ENCODE measurements at places on chromosomes 13 and 19. TPM values are rescaled to one million over a fixed set of nuclear protein-coding genes. Genes with fewer than 3 reads are reported as not detected.

DNA sequence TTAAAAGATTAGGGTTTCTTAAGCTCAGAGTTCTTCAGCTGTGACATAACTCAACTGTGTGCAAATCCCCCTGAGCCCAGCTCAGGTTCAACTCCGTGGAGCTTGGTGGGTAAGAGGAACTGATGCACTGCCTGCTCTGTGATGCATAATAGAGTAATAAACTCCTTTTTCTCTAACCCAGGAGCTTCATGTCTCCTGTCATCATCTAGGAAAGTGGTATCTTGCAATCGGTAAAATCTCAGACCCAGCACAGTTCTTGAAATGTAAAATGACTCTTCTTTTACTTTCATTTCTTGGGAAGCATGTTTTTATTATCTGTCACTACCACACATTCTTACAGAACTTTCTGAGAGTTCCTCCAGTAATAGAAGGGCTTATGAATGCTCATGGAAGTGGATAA is 123.8 kb upstream of the PCDH9 start:
- DNase-seq, result peak; percentile 39

DNA sequence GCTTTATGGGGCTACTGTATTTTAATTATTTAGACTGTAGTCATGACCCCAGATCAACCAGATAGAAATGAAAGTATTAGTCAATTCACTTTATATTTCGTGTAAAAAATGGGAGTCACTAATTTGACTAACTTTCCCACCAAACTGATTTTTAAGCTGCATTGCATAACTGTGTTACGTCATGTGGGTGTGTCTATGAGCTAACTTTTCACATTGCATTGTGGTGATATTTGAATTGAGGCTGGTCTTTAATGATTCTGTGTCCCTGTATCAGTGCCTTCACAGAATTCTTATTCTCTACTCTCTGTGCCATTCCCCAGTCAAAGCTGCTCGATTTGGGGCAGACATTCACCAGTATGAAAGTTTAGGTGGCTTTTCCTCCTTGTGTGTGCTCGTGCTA is 172.7 kb upstream of the MAB21L1 start:
- DNase-seq, result peak; percentile 50

DNA sequence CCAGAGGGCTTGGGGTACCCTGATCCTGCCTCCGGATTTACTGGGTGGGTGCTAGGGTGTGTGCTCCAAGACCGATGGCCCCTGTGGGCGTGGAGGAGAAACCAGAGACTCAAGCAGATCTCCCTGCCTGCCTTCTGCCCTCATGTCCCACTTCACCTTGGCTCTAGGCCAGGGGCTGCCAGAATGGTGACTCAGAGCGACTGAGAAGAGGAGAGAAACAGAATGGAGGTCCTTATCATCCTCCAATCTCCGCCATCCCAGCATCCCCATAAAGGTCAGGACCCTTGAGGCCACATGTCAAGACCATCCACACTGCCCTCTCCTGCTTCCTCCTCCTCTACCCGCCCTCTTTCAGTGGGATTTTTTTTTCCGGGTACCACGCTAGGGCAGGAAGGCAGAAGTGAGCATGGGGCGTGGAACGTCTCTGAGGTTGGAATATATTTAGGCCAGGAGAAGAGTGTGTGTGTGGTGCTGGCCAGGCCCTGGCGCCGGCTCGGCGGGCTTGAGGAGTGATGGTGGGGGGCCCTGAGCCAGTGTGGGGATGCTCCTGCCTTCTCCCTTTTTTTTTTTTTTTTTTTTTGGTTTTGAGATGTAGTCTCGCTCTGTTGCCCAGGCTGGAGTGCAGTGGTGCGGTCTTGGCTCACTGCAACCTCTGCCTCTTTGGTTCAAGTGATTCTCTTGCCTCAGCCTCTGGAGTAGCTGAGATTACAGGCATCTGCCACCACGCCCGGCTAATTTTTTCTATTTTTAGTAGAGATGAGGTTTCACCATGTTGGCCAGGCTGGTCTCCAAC is 22.3 kb downstream of the IER2 start:
- peak; percentile 87 for DNase-seq

DNA sequence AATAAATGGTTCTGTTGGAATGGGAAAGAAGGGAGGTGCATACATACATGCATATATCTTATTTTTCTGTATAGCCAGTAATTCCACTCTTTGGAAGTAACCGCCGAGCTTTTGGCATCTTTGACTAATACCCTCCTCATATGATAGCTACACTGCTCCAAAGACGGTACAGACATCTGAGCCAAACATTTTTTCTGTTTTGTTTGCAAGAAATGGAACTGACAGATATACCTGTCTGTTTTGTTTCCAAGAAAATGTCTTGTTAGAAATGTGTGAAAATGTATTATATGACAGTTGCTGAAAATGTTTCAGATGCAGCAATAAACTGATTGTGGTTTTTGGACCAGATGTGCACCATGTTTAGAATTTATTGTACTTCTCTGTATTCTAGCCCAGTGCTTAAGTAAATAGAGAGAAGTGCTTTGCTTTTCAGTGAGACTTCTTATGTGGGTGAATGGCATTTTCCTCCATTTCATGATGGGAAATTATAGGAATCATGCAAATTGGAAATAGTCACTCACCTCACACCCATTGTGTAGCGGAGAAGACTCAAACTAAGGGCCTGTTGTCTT is 396.9 kb downstream of the KCNRG start:
- DNase-seq, result peak; percentile 50

DNA sequence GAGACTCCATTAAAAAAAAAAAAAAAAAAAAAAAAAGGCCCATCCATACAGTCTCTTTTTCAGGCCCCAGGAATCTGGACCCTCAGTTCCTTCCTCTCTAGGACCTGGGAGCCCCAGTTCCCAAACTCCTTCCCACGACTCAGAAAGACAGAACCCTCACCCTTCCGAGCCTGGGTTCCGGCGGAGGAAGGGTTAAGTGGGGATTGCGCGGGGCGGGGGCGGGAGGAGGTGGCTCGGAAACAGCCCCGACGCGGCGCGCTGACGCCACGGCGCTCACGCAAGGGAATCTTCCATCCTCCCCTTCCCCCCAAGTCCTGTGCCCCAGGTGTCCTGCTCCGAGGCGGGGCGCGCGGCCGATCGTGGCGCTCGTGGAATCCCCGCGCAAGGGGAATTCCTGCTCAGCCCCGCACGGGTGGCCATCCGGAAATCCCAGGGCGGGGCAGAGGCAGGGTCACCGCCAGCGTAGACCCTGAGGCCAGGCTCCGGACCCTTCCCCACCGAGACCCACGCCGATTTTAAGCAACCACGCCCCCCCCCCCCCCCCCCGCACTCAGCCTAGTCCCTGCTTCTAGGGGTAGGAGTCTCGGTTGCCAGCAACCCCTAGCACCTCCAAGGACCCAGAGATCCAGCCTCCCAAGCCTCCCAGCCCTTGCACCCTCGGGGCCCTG is 659 bp downstream of the NFKBID start:
- peak; percentile 82 for DNase-seq

DNA sequence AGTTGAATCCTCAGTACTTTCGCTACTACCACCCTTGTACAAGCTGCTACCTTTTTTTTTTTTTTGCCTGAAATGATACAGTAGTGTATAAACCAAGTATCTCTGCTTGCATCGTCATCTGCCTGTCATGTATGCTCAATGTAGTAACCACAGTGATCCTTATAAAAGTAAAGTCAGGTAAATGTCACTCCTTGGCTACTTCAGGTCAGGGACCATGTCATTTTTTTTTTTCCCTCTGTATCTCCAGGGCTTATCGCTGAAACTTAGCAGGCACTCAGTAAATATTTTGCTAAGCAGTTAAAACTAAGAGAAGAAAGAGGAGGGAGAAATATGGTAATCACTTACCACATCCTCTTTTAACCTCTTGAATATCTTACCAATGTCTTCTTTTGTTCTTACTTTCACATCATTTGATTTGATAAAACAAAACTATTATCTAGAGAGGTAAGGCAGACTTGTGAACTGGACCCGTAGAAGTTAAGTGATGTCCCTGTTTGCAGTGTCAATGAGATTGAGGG is 96.8 kb upstream of the KLF12 start:
- no peak for DNase-seq

GRCh38 chr19:4891066-4891465 is 11.6 kb downstream of the ARRDC5 start:
- no peak for DNase-seq

DNA sequence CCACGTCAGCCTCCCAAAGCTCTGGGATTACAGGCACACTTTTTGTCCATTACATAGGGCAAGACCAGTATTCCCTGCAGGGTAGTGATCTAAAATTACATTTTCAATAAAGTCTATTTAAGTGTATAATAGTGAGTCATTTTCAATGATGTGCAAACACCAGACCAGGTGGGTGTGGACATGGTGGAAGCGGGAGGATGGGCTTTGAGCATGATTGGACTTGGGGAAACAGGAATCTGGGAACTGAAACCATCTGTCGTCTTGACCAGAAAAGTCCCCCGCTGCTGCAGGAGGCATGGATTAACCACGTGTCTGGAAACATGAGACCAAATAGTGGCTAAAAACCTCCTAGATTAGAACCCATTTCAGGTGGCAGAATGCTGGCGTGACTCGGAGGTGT is 4.9 kb downstream of the FXYD3 start:
- peak; percentile 58 for DNase-seq

DNA sequence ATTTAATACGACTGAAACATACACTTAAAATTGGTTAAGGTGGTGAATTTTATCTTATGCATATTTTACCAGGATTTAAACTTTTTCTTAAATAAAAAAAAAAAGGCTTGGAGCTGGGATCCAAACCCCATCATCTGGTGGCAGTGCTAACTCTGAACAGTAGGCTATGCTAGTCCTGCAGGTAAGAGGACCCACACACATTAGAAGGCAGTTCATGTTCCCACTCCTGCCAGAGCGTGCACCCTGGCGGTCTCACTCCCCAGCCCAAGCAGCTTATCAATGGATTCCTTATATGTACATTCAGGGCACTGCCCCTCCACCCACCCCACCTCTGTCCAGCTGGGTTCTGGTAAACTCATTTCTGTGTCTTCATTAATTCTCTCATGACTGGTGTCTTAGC is 31.3 kb upstream of the CEBPA start:
- DNase-seq, result no peak

DNA sequence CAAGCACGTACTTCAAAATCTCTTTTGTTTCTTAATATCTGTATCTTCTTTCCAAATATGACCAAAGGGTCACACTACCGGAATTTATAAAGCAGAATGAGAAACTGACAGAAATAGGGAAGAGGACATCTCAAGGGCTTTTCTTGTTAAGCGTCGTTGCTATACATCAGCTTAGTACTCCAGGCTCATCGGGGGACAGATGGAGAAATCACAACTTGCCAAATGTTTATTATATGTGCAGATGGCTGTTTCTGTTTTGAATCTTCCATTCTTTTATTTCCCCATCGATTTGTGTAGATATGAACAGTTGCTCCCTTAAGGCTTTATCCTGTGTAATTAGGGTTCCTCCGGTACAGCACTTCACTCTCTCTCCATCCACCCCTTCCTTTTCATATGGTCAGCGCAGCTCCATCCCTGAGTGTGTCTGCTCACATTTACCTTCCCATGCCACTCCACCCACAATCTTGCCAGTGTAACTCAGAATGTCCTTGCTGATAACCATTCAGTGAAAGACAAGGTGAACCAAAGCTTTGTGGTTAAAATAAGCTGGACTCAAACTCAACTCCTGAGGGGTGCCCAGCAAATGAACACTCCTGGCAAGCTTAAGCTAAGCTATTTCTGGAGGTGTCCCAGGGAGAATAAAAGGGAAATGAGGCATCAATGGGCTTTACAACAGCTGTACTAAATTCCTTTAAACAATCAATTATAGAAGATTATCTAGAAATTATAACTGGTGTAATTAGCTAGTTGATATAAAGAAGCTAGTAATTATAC is 51.3 kb downstream of the TBC1D4 start:
- DNase-seq, result no peak

- no peak for DNase-seq
These were observed 1294.3 kb upstream of the ATXN8OS start for GRCh38 chr13:68813180-68813796.

DNA sequence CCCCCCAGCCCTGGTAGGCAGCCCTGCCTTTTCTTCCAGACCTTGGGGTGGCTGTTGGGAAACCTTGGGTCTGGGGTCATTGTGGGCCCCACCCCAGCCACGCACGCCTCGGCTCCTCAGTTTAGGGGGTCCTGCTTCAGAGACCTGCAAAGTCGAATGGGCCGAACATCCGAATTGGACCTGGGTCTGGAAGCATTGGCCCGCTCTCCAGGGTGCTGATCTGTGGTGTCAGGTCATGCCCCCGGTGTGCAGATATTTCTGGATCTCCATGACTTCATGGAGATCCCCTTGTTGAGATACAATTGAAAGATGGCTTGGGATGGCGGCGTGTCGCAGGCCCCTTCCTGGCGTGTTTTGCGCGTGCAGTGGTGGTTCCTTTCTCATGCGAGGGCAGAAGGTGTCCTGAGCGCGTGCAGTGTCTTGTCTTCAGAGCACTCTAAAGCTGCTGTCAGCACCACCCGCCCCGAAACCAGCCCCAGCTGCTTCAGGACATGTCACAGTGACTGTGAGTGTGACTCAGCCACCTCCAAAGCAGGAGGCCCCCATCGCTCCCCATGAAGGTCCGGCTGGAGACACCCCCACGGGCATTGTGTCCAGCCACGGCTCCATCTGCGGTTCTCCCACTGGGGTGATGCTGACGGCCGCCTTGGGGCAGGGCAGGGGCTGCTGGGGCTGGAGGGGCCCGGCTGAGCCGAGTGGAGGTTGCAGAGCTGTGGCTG is 112.7 kb downstream of the KDM4B start:
- no peak for DNase-seq

- peak; percentile 45 for DNase-seq
These were observed 46.7 kb upstream of the KL start for GRCh38 chr13:32969516-32969941.

GRCh38 chr13:80989241-80989640 is 648.3 kb upstream of the SPRY2 start:
- DNase-seq, result no peak

DNA sequence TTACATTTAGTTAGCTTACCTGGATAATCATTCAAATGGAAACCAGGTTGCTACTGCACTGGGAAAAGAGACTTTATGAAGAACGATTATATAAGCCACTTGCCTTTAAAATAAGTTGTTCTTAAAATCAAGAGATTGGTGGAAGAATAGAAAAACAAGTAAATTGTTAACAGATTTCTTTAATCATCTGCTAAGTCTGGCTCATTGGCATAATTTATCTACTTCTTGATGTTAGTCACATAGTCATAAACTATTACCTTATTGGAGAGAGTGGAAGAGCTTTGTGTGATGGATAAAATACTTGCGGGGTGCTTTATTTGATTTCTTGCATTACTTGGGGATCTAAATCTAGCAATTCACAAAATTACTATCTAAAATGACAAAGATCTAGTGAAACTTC is 6.8 kb downstream of the LSM14A start:
- DNase-seq, result no peak

DNA sequence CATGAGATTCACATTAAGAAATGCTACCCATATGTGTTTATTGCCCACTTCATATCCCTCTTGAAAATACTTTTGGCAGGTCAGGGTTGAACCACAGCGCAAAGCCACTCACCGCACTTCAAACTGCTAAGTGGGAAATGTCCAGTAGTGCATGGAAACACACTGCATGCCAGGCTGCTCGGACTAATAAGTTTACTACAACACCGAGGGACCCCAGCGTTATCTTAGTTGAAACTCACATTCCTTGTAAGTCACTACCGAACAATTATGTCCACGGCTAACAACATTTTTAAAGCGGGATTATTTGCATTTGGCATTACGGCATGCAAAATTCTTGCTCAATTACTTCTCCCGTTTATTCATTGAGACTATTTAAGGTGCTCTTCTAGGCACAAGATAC is 4.0 kb downstream of the BRD4 start:
- DNase-seq, result peak; percentile 35

GRCh38 chr13:20525144-20525600 is 485 bp downstream of the CRYL1 start:
- peak; percentile 6 for DNase-seq

The CEACAM19 gene
- polyA plus RNA-seq, result 9.9 TPM

The NACC1 gene
- 64.7 TPM for polyA plus RNA-seq

The ZNF728 gene
- not detected for polyA plus RNA-seq

The PRODH2 gene
- not detected for polyA plus RNA-seq

The ZNF497 gene
- 0.05 TPM for polyA plus RNA-seq

Data from fibroblast of lung (primary cell).